ENCODE measurements at places on chromosomes 11 and 22.
A peak's percentile ranks its signal among the peaks of the same experiment; 100 is the strongest.

DNA sequence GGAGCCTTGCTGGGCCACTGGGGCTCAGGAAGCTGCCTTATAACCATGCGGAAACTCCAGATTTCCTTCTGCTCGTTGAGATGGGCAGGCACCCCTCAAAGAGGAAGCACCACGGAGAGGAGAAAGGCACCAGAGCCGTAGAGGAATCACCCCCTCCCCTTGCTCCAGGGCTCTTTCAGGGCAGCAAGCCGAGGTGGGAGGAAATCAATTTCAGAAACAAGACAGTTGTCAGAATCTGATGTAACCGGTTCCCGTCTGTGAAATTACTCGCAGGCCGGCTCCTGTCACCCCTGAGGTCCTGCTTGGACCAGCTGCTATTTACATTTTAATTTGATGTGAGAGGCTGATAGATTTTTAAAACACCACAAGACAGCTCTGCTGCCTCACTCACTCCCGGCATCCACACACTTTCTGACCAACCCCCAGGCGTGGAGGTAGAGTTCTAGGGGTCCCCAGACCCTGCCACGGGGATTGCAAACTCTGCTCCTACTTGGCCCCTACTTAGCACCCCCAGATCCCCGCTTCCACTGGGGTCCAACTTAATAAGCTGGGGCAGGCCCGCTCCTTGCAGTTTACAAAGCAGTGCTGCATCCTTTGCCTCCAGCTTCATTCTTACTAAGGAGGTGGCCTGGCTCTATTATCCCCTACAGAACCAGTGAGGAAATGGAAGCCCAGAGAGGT is 162.5 kb downstream of the CEP164 start:
- DNase-seq, result no peak

- DNase-seq, result peak; percentile 16
Measured at GRCh38 chr22:30649430-30650007, 13.9 kb downstream of the SLC35E4 start.

DNA sequence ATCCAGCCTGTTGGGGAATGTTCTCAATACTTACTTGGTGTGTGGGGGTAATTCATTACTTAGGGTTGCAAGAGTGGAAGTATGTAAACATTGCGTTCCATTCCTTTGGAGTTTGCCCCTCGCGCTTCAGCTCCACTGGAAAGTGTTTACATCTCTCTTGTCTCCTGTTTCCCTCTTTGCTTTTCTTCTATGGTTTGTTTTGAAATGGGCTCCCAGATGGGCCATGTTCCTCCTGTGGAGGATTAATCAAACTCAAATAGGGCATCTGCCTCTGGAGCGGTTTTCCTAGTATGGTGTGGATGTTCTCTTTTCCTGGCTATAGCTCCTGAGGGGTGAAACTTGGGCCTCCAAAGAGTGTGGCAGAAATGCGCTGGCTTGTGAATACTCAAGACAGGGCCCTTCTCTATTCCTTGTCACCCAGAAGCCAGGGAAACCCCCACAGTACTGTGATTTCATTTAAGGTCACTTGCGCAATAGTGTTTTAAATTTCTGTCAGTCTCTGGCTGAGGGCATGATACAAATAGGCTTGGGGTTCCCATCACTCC is 51.9 kb downstream of the CD44 start:
- no peak for DNase-seq

DNA sequence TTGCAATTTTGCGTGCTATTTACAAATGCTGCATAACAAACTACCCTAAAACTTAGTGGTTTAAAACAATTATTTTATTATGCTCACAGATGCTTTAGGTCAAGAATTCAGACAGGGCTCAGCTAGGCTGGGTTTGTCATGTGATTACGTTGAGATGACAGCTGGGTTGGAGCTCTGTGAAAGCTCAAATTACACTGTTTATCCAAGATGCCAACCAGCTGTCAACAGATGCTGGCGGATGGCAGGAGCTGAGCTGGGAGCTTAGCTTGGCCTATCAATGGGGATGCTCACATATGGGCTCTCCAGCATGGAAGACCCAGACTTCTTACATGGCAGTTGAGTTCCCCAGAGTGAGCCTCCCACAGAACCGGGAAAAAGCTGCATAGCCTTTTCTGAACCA is 62.7 kb downstream of the STK33 start:
- no peak for DNase-seq

DNA sequence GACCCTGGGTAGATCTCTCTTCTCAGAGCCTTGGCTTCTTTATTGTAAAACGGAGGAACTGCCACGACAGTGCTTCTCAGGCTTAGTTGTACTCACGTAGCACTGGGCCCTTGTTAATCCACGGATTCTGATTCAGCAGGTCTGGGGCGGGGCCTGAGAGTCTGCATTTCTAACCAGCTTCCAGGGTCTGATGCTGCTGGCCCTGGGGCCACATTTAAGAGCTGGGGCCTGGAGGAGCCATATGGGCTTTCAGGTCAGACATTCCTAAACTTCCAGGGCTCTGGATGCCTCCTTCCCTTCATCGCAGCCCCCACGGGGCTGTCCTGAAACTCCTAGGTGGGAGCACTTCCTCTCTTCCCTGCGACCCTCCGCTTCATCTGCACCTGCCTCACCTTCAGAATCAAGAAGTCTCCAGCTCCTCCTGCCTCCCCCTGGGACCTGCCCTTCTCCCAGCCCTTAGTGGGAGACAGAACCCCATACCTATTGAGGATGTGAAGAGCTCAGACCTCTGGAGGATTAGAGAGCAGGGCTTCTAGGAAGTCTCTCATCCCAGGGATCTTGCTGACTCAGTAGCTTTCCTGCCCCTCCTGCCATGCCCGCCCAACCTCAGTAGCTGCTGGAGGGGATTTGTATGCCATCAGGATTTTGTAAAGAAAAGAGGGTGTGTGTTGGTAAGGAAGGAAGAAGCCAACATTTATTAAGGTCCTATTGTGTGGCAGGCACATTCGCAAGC is 92.5 kb downstream of the LRRC32 start:
- DNase-seq, result no peak

- no peak for DNase-seq
Measured at GRCh38 chr11:108933630-108934029, 268.8 kb downstream of the DDX10 start.

DNA sequence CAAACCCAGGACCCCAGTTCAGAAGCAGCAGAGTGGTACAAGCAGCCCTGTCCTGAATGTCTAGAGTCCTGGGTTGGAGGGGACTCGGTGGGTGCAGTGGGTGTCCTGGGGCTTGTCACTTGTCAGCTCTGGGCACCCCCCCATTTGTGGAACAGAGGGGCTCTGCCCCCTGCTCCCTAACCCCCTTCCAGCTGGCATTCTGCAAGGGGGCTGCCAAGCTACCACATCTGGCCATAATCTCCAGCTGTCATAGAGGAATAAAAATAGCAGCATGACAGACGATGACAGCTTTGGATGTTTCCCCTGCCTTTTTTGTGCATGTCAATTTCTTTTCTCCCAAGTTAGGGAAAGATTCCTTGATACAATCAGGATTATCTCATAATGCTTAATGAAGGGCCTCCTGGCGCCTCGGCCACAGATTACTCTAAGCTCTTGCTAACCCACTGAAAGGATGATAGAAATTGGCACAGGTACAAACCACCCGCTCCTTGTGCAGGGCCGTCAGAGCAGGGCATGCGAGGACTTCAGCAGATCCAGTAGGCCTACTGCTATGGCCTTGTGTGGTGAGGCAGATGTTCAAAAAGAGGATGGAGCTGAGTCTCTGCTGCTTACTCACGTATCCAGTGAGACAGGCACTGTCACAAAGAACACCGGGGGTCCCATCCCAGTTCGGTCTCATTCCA is 83.0 kb downstream of the ISX start:
- no peak for DNase-seq

GRCh38 chr22:46845296-46846149 is 83.1 kb downstream of the TBC1D22A start:
- DNase-seq, result no peak

DNA sequence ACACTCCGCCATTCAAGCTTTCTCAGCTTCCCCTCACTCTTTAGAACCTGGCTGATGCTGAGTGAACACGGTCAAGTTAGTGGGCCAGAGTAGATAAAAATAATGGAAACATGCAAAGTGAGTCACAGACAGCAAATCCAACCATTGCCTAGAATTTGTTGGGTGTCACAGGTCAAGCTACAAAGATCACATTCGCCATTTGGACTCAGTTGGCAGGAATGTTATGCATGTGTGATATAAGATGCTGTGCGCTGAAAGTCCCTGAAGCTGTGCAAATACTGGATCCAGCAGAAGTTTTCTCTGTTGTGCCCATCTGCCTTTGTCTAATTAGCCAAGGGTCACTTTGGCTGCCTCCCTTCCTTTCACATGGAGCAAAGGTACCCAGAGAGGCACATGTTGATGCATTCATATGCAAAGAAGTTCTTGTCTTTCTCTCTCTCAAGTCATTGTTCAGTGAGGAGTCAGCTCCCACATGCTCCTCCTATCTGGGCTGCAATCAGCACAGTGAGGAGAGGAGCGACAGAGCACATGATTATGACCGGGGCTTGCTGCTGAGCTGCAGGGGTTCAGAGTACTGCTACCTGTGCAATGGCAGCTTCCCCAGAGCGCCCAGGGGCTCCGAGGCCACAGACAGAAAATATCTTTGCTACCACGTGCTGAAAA is 39.7 kb downstream of the FLI1 start:
- no peak for DNase-seq

GRCh38 chr11:44752713-44753112 is 26.0 kb downstream of the TSPAN18 start:
- DNase-seq, result no peak

- no peak for DNase-seq
Measured at GRCh38 chr11:88531831-88532230, 194.3 kb upstream of the CTSC start.

DNA sequence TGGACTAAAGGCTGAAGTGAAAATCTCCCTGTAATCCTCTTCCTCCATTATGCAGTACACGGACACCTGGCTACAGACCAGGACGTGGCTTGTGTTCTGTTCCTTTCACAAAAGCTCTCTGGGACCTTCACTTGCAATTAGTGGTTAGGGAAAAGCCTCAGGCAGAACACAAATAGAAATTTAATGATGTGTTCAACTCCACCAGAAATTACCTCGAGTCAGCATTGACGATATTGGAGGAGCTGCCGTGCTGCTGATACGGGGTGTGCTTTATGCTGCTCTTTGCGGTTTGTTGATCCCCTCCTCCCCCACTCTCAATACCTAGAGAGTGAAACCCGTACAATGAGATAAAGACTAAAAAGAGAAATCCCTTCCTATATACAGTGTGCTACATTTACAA is 48.9 kb downstream of the POLD3 start:
- no peak for DNase-seq

DNA sequence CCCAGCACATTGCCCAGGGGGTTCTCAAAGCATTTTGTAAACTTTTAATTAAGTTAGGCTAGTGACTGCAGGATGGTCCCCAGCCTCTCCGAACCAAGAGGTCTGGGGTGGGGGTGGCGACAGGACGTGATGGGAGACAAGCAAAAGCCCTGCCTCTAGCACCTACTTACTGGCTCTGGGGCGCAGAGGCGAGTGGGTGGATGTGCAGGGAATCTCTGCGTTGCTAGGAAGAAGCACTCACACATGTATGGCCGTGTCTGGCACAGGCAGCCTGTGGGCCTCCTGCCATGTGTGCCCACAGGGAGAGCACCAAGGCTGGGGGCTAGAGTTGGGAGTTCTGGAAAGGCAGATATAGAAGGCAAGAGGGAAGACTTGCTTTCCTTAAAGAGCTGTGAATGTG is 6.3 kb downstream of the OPCML start:
- DNase-seq, result no peak

- DNase-seq, result no peak
Measured at GRCh38 chr22:19997561-19998231, 18.9 kb downstream of the ARVCF start.

DNA sequence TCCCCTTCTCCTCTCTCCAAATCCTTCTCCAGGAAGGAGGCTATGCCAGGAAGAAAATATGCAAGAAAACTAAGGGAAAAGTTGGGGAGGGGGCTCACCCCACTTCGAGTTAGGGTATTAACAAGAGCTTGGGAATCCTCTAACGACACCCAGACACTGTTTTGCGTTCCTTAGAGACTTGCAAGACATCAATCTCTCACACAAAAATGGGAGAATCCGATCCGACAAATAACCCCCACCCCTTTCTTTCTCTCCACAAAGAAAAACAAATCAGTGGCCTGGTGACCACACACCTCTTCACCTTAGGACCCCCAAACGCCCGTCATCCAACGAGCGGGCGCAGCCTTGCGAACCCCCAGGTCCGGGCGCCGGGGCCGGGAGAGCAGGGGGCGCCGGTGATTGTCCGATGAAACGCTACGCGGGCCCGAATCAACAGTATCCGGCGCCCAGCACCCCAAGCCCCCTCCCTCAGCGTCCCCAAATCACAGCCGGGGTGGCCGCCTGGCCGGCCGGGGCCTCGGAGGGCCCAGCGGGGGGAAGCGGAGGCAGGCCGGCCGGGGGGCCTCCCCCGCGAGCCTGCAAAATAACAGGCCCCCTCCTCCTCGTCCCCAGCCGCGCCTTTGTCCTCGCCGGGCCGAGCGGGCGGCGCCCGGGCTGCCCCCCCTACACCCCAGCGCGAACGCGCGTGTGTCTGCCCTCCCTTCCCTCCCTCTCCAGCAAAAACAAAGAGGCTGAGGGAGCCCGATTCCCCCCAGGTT is 690 bp downstream of the CSNK1E start:
- peak; percentile 58 for DNase-seq

- DNase-seq, result no peak
Measured at GRCh38 chr11:11472106-11472505, 119.1 kb upstream of the CSNK2A3 start.

DNA sequence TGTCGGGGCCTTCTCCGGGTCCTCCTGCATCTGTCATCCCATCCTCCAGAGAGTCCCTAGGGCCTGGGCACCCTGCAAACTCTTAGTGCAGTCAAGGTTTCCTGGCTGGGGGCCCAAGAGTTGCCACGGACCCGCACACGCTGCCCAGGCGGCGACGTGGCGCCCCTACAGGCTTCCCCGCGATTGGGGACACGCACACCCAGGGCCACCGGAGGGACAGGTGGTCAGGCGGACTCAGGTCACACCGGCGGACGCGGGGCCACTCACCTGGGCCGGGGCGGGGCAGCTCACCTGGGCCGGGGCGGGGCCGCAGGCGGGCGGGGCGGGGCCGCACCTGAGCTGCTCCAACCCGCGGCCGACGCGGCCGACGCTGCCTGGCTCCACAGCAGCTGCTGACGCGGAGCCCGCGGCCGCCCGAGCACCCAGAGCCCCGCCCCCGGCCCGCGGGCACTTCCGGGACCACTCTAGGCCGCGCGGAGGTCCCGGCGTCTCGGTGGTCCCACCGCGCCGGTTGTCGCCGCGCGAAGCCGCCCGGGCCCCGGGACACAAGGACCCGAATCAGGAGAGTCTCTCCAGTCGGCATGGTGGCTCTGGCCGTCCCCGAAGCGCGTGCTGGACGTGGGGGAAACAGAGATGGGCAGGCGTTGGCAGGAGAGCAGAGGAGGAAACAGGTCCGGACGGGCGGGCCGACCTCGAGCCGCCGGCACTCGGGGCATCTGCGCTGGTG is at the start of gene ZNF70:
ZNF70 (minus strand) TSS at position 399 of the 727 bp plus-strand sequence. CDS start 5,972 bp downstream, outside the sequence.
- peak; percentile 82 for DNase-seq

All from central memory CD4-positive, alpha-beta T cell (primary cell).